ENCODE measurements at places on chromosomes 1 and 21. TPM values are rescaled to one million over a fixed set of nuclear protein-coding genes. Genes with fewer than 3 reads are reported as not detected.

GRCh38 chr1:173946380-173946921 lies 29.3 kb upstream of the SERPINC1 start:
- DNase-seq: no peak

- DNase-seq: no peak
These were observed 44.4 kb downstream of the SMG7 start for GRCh38 chr1:183516725-183517124.

DNA sequence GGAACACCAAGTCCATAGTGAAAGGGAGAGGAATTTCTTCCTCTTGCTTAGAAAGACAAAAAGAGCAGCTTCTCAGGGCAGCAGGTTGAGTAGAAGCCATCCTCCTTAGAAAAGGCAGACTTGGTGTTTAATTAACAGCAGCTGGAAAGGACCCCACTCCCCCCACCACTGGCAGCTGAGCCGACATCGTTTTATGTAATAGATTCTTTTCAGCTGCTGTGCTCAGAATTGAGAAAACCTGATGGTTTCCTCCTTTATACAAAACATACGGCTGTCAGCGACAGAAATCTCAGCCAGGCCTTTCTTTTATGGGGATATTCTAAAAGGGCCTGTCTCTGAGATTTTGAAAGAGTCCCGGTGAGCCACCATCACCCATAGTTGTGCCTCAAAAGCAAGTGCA lies 49.9 kb downstream of the MAN1C1 start:
- DNase-seq: no peak

The USP1 gene
- total RNA-seq: 68.1 TPM

All from activated CD8-positive, alpha-beta T cell treated with anti-CD3 and anti-CD28 coated beads for 36 hours (primary cell).